ENCODE measurements at places on chromosomes 1 and 21. TPM values are rescaled to one million over a fixed set of nuclear protein-coding genes. Genes with fewer than 3 reads are reported as not detected.

S100A8 gene
- total RNA-seq: not detected

DNA sequence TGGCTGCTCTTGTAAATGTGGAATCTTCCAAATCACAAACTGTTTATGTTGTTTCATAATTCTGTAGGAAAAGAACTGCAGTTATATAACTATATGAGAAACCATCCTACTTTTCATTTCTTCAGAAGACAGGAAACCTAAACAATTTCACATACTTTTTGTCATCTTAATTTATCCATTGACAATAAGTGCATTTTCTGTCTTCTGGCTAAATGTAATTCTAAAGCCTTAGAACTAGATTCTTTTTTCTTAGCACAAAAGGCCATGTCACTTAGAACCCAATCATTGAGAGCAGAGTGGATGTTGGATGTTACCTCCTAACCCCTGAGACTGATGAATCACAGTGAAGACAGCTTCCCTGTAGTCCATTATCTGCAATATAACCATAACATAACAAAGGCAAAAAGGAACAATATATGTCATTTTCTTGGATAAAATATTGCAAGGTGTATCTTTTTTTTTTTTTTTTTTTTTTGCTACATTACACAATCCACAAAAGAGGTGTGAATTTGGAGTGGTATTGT is 410.2 kb upstream of the PRMT6 start:
- H3K36me3 ChIP-seq: no peaks in the 10 kb centered on the region
- no peaks in the 10 kb centered on the region for H3K4me1 ChIP-seq
- H3K27me3 ChIP-seq: no peaks in the 10 kb centered on the region
- H3K4me3 ChIP-seq: no peak overlapping the region
- no peak for DNase-seq
- H3K27ac ChIP-seq: no peak overlapping the region

B3GALT6 gene
- total RNA-seq: 32.1 TPM

INAVA gene
- 35.7 TPM for total RNA-seq

GRCh38 chr1:21764615-21765423 is 18.1 kb downstream of the USP48 start:
- H3K27me3 ChIP-seq: no peaks in the 10 kb centered on the region
- H3K4me3 ChIP-seq: no peak overlapping the region
- no peaks in the 10 kb centered on the region for H3K36me3 ChIP-seq
- H3K27ac ChIP-seq: peak overlapping the region; percentile 87

L1TD1 gene
- total RNA-seq: 5.3 TPM

- H3K4me1 ChIP-seq: peaks cover 21% of the 10 kb centered on the region
- no peaks in the 10 kb centered on the region for H3K36me3 ChIP-seq
- no peaks in the 10 kb centered on the region for H3K27me3 ChIP-seq
- H3K27ac ChIP-seq: no peak overlapping the region
Measured at GRCh38 chr1:184158896-184159681, 107.6 kb downstream of the TSEN15 start.

DNA sequence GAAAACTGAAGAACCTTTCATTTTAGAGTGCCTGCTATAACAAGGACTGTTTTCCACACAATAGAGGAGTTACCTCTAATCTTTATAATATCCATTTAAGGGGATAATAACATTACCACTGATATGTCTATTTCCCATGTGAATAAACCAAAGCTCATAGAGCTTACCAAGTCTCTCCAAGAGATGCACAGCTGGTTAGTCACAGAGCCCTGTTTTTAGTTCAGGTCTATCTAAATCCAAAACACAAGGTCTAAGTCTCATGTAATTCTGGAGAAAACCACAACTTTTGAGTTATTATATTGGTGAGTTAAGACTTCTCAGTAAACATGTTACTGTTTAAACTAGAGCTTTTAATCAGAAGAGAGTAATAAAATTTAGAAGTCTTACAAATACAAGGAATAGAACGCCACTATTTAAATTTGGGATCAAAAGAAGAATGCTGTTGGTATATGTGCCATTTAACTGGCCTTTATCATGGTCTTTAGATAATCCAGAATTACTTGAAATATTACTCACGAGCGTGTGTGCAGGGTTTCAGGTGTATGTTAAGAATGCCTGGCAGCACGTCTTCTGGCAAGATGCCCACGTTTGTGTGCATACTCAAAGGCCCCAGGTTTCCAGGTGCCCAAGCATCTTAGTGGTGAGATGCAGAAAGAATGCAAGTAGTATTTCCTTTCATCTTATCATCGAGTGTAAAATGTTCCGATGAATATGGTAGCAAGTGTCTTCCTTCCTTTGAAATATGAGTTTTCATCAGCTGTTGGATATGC is 190.6 kb downstream of the FMN2 start:
- H3K36me3 ChIP-seq: no peaks in the 10 kb centered on the region
- DNase-seq: no peak
- peaks cover 12% of the 10 kb centered on the region for H3K27me3 ChIP-seq
- H3K4me3 ChIP-seq: no peak overlapping the region
- no peaks in the 10 kb centered on the region for H3K4me1 ChIP-seq
- H3K27ac ChIP-seq: no peak overlapping the region

- DNase-seq: no peak
- no peaks in the 10 kb centered on the region for H3K27me3 ChIP-seq
- H3K36me3 ChIP-seq: peaks cover 29% of the 10 kb centered on the region
- H3K27ac ChIP-seq: no peak overlapping the region
- peaks cover 36% of the 10 kb centered on the region for H3K4me1 ChIP-seq
Measured at GRCh38 chr1:215605011-215605621, 38.0 kb downstream of the KCTD3 start.

C1orf185 gene
- total RNA-seq: not detected

Measured in mesothelial cell of epicardium (in vitro differentiated cells).